Esophagus squamous epithelium (tissue), 5 donors: ENCODE measurements at places on chromosomes 2 and 18.

GRCh38 chr18:79587226-79587741 is 92.3 kb upstream of the CTDP1 start:
- DNase-seq = no peak

DNA sequence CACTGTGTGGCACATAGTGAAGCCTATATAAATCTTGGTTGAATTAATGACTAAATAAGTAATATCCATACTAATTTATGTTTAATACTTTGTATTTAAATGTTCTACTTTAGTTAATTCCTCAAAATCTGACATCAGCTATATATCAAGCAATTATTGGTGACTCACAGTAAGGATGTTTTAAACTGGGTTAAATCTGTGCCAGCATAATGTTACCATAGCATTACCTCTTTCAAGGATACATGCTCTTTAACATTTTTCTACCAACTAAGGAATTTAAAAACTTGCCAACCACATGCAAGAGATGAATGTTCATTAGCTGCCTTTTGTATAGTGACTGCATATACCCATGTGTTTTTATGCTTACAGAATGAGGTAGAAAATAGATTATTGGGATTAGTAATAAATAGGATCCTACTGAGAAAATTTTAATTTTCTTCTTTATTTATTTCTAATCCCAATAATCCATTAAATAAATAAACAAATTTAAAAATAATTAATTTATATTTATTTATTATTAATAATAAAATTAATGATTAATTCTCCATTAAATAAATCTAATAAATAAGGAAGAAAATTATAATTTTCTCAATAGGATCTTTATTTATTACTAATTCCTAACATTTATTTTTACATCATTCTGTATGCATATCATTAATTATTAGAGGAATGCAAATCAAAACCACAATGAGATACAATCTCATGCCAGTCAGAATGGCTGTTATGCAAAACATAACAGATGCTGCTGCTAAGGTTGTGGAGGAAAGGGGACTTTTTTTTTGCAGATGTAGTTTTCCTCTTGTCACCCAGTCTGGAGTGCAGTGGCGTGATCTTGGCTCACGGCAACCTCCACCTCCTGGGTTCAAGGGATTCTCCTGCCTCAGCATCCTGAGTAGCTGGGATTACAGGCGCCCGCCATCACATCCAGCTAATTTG is 410.7 kb upstream of the DSEL start:
- DNase-seq = no peak

DNA sequence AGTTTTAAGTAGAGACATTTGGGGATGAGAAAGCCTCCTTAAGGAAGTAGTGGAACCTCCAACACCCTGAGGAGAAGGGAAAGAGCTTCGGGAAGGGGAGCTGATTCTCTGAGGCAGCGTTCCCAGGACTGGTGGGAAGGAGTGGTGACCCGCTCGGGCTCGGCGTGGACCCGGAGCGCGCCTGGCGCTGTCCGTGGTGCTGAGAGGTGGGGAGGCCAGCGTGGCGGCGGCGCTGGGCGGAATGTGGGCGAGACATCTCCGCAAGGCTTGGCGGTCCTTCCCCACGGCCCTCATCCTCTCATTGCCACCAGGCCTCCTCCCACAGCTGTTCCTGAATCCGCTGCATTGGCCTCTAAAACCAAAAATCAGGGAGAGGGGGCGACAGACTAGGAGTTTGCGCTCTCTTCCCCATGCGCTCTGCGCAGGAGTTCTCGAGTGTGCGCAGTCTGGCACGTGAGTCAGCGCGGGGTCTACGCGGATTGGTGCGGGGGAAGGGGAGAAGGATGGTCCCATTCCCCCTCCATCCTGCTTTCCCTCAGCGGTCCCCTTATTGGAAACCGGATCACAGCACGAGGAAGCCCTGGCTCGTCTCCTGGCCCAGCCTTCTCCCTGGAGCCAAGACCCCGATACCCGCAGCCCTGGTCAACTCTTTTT is 857 bp downstream of the RESP18 start:
- no peak for DNase-seq

DNA sequence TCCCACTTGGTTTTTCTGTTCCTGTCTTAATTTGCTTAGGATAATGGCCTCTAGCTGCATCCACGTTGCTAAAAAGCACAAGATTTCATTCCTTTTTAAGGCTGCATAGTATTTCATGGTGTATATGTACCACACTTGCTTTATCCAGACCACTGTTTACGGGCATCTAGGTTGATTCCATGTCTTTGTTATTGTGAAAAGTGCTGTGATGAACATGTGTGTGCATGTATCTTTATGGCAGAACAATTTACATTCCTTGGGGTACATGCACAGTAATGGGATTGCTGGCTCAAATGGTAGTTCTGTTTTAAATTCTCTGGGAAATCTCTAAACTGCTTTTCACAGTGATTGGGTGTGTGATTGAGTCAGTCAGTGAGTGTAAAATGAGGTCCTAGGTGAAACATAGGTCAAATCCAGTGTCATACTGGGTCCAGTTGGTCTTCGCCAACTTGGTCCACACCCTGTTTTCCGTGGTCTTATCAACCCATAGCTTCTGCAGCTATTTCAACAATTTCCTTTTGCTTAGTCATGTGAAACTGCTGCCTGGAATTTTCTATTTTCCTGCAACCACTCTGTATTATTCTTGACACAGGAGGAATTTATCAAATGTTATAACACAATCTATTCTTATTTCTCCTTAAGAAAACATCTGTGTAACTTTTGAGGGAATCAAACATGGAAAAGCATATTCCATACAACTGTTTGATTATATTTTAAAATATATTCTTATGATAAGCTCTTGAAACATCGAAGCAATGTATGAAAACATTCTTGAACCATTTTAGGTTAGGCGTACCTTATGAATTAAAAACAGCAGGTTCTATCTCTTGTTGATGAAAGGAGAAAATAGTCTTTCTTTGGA is 82.9 kb downstream of the ADCYAP1 start:
- no peak for DNase-seq

DNA sequence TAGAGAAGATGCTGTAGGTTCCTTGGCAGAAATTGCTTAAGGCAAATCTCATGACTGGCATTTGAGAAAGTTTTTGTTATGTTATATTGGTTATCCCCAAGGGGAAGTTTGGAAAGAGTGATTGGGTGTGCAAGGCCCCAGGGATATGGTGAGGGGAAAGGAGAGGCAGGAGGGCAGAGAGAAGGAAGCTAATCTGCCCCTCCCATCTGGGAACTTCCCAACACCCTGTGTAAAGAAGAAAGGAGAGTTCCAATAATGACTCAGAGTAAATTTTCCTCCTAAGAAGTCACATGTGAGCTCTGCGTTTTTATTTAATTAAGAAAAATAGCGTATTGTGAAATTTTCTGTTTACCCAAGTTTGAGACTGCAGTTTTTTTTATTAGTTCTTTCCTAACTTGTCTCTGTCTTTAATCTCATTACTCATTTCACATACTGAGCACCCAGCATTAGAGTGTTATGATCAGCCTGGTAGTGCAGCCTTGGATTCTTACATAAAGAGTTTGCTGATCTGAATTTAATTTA is 3.1 kb upstream of the KYNU start:
- DNase-seq = no peak
